ENCODE measurements at places on chromosomes 12 and 14.

DNA sequence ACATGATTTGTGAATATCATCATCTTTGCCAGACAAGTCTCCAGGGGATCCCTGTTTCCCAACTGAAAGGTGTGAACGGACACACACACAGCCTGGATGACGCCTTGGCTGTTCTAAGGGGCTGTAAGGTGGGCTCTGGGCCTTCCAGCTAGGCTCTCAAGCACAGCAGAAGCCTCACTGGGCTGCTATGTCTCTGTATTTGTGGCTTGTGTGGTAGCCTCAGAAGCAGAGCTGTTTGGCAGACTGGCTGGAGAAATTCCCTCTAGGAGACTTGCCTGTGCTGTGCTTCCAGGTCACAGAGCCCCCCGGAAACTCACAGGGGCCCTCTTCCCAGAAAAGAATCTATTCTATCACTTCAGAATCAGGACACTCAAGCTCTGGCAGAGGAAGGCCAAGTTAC, 21.4 kb downstream of the OTUB2 start:
- DNase-seq = peak; percentile 14

GRCh38 chr12:120625557-120626419, 14.6 kb upstream of the CABP1 start:
- DNase-seq = peak; percentile 79

DNA sequence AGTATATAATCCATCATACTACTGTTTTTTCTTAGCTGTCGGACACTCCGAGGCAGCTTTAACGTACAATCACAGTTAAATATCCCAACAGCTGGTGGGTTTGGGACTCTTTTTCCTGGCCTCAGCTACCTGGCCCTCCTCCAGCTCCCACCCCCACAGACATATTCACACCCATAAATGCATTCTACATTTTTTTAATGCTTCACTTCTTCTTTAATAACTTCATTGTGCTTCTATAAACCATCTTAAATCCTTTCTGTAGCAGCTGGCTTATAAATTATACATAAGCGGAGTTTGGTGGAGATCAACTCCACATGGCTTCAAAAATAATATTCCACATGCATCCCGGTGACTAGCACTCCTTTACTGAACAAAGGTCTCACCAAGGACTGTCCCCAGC, 33.3 kb downstream of the TDG start:
- DNase-seq = no peak

DNA sequence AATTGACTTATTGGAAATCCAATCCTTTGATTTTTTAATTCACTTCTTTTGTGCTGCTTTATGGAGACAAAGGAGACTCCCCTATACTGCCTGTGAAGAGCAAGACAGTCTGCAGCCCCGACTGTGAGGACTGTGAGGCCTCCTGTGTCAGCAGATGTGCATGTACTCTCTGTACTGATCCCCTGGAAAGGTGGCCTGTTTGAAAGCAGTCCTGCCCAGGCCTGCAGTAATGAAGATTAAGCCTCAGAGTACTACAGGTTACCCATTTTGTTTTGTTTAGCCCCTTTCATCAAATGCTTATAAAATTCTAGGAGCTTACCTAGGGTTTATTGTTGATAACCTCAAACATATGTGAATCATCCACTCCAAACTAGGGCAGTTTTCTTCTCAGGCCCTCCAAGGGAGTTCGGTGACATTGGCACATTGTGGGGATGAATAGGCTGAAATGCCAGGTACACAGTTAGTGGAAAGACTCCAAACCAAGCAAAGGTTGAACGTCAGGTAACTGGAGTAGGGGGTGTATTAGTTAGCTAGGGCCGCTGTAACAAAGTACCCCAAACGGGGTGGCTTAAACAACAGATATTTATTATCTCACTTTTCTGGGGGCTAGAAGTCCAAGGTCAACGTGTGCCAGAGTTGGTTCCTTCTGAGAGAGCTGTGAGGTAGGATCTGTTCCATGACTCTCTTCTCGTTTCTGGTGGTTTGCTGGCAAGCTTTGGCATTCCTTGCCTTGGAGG, 208.7 kb upstream of the BCL2L14 start:
- no peak for DNase-seq

GRCh38 chr12:5369298-5369697, 62.6 kb upstream of the NTF3 start:
- no peak for DNase-seq

DNA sequence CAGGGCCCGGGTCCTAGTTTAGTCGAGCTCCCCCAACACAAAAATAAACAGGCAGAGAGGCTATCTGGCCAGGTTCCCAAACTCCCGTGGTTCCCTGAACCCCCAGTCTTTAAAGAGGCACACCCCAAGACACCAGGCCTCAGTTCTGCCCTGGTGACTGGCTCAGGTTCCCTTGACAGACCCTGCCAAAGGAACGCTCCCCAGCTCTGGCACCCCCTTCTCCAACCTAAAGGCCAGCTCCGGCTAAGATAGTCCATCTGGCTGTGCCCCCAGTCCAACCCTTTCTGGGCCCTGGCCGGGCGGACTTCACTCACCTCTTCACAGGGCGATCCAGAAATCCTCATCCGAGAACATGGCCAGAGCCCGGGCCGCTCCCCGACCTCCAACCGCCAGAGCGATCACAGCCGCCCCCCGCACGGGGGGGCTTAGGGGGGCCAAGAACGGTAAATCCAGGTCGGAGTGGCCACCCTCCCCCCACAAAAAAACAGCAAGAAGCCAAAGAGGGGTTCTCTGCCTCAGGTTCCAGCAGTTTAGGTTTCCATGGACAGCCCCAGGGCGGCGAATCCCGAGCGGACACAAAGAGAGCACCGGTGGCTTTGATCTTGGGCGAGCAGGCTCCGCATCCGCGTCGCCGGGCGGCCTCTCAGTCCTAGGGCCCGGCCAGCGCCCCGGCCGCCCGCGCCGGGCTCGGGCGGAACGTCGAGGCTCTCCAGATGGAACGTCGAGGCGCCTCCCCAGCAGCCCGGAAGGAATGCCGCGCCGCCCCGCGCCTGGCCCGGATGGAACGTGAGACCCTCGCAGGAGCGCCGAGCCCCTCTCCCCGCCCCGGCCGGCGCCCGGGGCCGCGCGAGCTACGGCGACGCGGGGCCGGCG, 1.1 kb downstream of the KMT2D start:
- DNase-seq = no peak

DNA sequence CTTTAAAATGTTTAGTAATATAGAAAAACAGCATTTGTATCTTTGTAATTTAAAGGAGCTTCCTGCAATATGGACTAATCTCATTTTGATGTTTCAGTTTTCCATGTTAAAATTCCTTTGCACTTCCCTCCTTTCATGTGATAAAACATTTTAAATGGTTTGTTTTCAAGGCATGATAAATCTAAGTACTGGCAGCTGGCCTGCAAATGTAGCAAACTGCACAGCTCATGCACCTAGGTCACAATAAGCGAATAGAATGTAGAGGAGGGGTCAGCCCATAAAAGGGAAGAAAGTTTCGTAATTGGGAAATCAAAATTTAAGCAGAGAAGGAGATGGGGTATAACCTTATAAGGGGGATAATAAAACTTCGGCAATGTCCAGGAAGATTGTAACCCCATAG, 80.0 kb upstream of the KCNH3 start:
- no peak for DNase-seq

DNA sequence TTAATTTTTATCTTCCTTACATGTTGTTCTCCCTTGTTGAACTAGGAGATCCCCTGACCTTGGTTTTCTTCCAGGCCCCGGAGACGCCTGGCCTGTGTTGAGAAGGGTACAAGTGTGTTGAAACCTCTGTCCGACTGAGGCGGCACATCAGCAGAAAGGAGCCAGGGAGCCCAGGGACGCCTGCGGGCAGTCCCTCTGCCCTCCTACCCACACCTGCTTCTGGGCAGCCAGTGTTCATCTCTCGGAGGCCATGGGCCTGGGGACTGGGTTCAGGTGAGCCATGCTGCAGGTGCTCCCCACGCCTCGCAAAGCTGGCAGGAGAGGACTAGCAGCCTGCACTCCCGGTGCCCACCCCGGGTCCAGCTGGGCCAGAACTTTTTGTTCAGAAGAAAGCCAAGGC, 39.9 kb upstream of the EIF5 start:
- no peak for DNase-seq

DNA sequence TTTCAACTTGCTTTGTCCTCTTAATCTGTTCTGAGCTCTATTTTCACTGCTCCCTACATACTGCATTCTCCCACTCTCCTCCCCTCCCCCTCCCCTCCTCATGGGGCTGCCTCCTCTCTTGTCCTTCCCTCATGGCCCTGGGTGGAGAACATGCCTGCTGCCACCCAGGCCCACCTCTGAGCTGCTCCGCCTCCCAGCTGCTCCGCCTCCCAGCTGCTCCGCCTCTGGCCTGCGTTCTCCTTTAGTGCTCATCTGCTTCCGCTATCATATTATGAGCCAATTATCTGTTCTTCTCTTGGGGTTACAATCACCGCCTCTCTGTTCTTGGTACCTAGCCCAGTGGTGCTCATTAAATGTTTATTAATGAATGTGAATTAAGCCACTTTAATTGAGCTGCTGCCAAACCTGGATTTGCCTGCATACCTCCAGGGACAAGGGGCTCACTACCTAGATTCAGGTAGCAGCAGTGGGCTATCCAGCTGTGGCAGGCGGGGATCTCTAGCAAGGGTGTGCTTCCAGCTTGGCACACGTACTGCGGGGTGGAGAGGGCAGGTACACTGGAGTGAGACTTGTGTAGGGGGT, 32.0 kb upstream of the FAM181A start:
- peak; percentile 80 for DNase-seq

- no peak for DNase-seq
Observed at GRCh38 chr12:28631831-28632230, 441.6 kb downstream of the CCDC91 start.

DNA sequence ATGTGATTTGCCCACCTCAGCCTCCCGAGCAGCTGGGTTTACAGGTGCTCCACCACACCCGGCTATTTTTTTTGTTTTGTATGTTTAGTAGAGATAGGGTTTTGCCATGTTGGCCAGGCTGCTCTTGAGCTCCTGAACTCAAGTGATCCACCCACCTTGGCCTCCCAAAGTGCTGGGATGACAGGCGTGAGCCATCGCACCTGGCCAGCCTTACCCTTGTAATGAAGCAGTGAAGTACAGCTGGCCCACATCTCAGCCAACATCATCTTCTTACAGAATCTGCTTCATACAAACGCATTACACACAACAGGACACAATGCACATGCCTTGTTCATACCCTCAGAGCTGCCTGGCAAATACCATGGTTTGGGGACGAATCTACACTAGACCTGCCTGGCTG, 31.3 kb upstream of the CHFR start:
- no peak for DNase-seq

DNA sequence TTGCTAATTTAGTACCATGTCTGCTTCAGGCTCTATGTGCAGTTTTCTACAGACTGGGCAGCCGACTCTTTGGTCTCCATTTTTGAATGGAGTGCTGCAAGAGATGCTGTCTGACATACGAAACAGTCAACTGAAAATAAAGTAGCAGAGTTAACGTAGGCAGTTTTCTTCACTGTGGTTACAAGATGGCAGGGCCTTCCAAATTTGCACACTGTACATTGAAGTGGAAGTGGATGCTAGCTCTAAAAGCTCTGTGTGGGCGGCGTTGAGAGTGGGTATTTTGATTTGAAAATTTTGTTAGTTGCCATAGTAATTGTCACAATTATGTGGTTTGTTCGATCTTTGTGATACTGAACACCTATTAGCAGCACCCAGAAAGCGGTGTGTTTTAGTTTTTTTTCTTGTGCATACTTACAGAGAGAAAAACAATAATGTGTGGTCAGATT, 154.9 kb upstream of the ATP2B1 start:
- no peak for DNase-seq

- no peak for DNase-seq
Observed at GRCh38 chr14:91858536-91859275, 8.6 kb downstream of the TC2N start.

DNA sequence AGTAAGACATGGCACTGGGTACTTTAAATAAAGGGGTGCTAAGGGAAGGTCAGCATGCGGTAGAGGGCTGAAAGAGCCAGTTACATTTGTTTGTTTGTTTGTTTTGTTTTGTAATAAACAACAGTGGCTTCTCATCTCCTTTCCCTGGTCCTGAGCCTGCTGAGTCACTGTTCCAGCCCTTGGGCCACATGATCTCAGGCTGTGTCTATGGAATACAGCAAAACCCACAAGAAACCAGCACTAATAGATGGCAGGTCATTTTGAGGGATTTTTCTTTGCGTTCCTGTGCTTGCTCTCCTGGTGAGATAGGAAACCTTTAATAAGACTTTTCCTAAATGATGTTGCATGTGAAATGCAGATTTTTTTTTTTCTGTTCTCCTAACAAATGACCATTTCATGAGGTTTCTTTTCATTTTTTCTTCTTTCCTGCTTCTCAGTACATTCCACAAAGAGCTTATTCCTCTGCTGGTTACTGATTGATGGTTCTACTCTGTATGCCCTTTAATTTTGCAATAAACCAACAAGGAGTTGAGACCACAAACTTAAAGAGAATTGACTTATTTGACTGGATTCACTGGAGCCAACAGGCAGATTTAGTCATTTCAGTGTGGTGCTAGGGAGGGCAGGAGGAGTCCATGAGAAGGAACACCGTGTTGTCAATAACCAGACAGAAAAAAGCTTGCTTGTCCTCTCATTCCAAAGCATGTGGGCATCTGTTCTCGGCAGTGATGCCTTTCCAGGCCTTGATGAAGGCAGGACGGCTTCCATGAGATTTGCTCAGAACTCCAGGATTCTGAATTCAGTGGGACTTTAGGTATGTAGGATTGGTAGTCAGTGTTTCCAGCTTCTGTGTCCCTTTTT, 459.2 kb downstream of the RAD51B start:
- no peak for DNase-seq

- no peak for DNase-seq
Observed at GRCh38 chr12:87469295-87469694, 559.9 kb downstream of the C12orf50 start.

- no peak for DNase-seq
Observed at GRCh38 chr14:35847636-35848035, 21.5 kb downstream of the BRMS1L start.

GRCh38 chr12:78568321-78569020, 296.1 kb upstream of the SYT1 start:
- no peak for DNase-seq

DNA sequence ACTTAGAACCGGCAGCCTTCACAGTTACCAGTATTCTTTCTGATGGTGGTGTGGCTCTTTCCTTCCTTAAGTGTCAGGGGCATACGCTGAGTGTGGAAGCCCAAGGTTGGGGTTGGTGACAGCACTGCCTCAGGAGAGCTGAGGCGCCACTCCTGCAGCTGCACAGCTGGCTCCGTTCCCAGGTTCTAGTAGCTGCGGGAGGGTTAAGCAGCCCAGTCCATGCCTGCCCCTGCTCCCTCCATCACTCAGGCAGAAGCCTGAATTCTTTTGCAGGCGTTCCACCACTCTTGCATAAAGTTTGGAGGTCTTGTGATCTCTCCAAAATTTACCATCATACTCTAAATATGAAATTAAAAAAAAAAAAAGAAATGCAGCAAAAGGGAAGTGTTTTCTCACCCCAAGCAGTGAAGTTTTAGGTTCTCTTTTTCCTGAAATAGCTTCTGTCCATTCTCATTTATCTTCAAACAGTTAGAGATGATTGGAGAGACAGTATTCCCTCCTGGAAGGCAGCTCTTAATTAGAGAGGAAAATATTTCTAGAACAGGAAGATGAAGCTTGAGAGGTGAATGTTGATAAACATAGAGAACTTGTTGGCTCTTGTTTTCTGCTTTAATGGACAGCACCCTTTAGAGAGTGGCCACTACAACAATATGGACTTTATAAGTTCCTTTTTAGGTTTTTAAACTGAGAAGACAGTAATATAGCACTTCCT, 136.1 kb downstream of the FGD4 start:
- DNase-seq = peak; percentile 61

GRCh38 chr12:69896653-69897381, 71.8 kb downstream of the MYRFL start:
- DNase-seq = peak; percentile 77
